Activated T-helper 1 cell treated with Interleukin-2 at 50 U/mL for 16 hours (primary cell): ENCODE measurements at places on chromosomes 13 and 19.
A peak's percentile ranks its signal among the peaks of the same experiment; 100 is the strongest.

GRCh38 chr13:39119422-39119821, 81.2 kb downstream of the NHLRC3 start:
- DNase-seq, result no peak

DNA sequence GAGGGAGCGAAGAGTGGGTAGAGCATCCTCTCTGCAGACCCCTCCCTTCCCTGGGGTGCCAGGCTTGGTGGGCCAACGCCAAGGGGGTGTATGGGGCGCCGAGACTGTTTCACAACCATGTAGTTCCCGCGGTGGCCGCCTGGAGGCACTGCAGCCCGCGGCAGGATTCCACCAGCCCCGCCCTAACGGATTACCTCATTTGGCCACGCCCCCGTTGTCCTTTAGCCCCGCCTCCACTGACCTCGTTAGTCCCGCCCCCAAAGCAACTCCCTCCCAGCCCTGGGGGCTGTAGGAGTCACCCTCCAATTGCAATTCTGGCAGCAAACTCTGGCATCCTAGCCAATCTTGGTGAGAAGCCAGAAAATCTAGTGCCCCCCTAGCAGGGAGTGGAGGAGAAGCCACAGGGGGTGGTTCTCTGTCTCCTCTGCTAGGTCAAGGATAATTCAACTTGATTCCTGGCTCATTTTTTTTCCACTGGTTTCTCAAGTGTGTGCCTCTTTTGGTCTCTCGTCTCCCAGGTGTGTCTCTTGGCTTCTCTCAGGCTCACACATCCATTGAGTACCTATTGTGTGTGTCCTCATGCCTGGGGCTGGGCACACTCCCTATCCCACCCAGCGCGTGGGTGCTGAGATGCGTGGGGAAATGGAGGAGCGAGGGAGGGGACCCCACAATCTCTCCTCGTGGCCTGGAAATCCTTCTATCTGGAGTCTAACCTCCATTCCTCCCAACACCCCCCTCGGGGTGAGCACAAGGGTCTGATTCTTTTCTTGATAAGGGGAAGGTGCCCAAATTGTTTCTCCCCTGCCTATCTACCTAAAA, 2.0 kb downstream of the OLFM2 start:
- DNase-seq, result peak; percentile 60

DNA sequence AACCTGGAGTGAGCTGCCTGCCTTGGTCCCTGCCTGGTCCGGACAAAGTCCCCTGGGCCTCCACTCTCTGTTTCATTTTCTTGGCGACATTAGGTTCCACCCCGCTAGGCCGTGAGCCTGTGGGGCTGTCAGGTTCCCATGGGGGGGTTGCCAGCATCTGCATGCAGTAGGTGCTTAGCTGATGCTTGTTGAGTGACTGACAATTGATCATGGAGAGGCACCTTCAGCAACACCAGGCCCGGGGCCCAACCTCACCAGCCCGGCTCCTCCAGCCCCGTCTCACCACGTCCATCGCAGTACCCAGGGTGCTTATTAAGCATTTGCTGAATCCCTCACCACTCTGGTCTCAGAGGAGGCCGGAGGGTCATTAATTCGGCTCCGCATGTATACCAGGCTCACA, 13.4 kb downstream of the MISP start:
- DNase-seq, result no peak

DNA sequence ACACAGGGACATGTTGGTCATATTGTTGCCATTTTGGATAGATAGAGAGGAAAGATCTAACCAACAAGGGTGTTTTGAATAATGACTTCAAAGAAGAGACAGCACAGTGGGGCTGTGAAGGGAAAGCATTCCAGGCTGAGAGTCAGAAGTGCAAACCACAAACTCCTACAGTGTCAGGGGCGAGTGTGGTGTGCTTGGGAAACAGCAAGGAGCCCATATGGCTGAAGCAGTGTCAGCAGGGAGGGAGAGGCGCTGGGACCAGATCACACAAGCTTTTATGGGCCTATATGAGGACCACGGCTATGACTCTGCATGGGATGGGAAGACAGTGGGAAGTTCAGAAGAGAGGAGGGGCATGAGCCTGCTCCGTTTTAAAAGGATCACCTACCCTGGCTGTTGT, 166.4 kb downstream of the MYO16 start:
- no peak for DNase-seq

GRCh38 chr19:2361246-2362045, 1.4 kb downstream of the TMPRSS9 start:
- no peak for DNase-seq
